ENCODE measurements at places on chromosomes 6 and 20. TPM values are rescaled to one million over a fixed set of nuclear protein-coding genes. Genes with fewer than 3 reads are reported as not detected.

- H3K4me1 ChIP-seq = no peaks in the 10 kb centered on the region
- H3K36me3 ChIP-seq = no peaks in the 10 kb centered on the region
- H3K27me3 ChIP-seq = no peaks in the 10 kb centered on the region
- peak; percentile 26 for DNase-seq
These were observed 81.1 kb downstream of the PLCG1 start for GRCh38 chr20:41218466-41218865.

PPP1R3G gene
- total RNA-seq = 1.1 TPM

OPRM1 gene
- total RNA-seq = not detected

- peaks cover 27% of the 10 kb centered on the region for H3K36me3 ChIP-seq
- H3K27me3 ChIP-seq = no peaks in the 10 kb centered on the region
- DNase-seq = peak; percentile 78
- peak overlapping the region; percentile 83 for H3K27ac ChIP-seq
These were observed 87.5 kb downstream of the SYNJ2 start for GRCh38 chr6:158068893-158069799.

- H3K27me3 ChIP-seq = no peaks in the 10 kb centered on the region
- no peaks in the 10 kb centered on the region for H3K36me3 ChIP-seq
- peak; percentile 21 for DNase-seq
- no peak overlapping the region for H3K27ac ChIP-seq
These were observed 75.4 kb upstream of the TMEM244 start for GRCh38 chr6:129936329-129937165.

DNA sequence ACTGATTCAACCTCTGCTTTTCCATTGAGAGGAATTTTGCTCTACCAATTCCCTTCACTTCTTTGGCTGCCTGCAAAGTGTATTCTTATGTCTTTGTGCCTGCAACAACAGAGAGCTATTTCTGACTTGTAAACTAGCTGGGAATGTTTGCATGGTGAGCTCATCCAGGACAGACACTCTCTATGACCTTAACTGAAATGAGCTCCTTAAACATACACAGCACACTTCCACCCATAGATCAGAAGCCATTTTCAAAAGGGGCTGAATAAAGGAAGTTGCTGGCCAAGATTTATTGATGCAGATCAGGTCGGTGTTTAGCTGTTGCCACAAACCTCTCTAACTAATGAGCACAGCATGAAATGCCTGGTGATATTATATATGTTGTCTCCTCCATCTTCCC is 377.7 kb downstream of the BTBD9 start:
- peak overlapping the region; percentile 52 for H3K27ac ChIP-seq
- peaks cover 47% of the 10 kb centered on the region for H3K4me1 ChIP-seq
- H3K4me3 ChIP-seq = no peak overlapping the region
- DNase-seq = peak; percentile 5
- no peaks in the 10 kb centered on the region for H3K27me3 ChIP-seq

GRCh38 chr6:70666706-70667105 is 977 bp upstream of the SMAP1 start:
- peak overlapping the region; percentile 72 for H3K4me3 ChIP-seq
- H3K4me1 ChIP-seq = peaks cover 18% of the 10 kb centered on the region
- no peak overlapping the region for H3K27ac ChIP-seq

L3MBTL3 gene
- 9.8 TPM for total RNA-seq

GRCh38 chr20:53402233-53403005 is 191.2 kb downstream of the ZNF217 start:
- H3K27me3 ChIP-seq = peaks cover 81% of the 10 kb centered on the region
- H3K27ac ChIP-seq = no peak overlapping the region
- H3K4me1 ChIP-seq = no peaks in the 10 kb centered on the region
- no peak overlapping the region for H3K4me3 ChIP-seq

GRCh38 chr6:89010825-89011224 is 47.4 kb upstream of the RNGTT start:
- no peaks in the 10 kb centered on the region for H3K36me3 ChIP-seq
- no peak overlapping the region for H3K27ac ChIP-seq
- DNase-seq = no peak
- no peaks in the 10 kb centered on the region for H3K27me3 ChIP-seq
- H3K4me3 ChIP-seq = no peak overlapping the region

FAM209A gene
- not detected for total RNA-seq

DNA sequence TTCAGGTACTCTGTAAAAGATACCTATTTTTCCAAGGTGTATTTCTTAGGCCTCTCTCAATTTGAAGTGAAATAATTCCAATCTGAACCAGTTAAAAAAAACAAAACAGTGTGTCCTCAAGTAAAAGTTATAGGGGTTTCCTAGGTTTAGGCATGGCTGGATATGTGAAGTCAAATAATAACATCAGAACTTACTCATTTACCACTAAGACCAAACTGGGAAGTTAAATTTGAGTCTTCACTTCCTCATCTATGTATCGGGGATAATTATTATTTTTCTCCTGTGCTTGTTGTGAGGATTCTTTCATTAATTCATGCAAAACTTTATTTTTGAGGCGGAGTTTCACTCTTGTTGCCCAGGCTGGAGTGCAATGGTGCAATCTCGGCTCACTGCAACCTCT is 86.2 kb upstream of the PTPRK start:
- no peak for DNase-seq
- no peak overlapping the region for H3K27ac ChIP-seq
- H3K4me1 ChIP-seq = no peaks in the 10 kb centered on the region
- no peaks in the 10 kb centered on the region for H3K27me3 ChIP-seq
- H3K4me3 ChIP-seq = no peak overlapping the region
- H3K36me3 ChIP-seq = no peaks in the 10 kb centered on the region

MUC21 gene
- not detected for total RNA-seq

GRCh38 chr6:130913120-130913519 is 85.9 kb downstream of the SMLR1 start:
- H3K27me3 ChIP-seq = no peaks in the 10 kb centered on the region
- no peak overlapping the region for H3K27ac ChIP-seq
- H3K4me3 ChIP-seq = no peak overlapping the region
- no peaks in the 10 kb centered on the region for H3K4me1 ChIP-seq
- H3K36me3 ChIP-seq = no peaks in the 10 kb centered on the region
- no peak for DNase-seq

GRCh38 chr20:50831622-50832021 is 36.8 kb downstream of the BCAS4 start:
- DNase-seq = no peak
- H3K27ac ChIP-seq = no peak overlapping the region
- H3K4me3 ChIP-seq = no peak overlapping the region

DNA sequence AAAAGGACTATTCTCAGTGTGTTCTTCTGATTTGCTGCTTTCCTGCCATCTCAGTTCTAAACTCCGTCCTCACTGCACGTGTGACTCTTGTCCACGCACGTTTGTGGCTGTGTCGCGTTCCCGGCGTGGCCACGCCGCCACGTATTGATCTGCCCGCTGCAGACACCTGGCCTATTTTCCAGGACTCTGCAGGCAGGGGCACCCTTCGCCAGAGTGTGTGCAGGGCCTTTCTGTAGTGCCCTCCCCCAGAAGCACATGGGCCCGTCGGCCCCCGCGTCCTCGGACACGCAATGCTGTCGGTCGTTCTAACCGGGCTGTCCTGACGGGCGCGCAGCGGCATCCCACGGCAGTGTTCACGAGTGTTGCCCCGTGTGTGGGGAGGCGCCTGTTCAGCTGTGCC is 87.6 kb downstream of the YTHDF1 start:
- DNase-seq = no peak

DCDC2 gene
- 4.2 TPM for total RNA-seq

DNA sequence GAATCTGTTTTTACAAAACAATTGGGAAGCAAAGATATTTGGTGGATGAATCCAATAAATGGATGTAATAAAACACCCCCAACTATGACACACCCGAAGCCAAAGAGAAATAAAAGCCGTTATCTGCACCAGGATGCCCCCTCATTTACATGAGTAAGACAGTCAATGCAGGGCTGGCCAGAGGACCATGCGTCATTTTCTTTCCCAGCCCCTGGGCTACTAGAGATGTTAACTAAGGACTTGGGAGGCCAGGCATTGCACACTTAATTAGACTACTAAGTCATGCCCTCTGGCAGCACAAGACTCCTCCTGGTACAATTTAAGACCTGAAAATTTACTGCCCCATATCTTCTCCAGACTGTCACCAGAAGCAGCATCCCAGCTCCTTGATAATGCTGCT is 3.2 kb downstream of the LEMD2 start:
- H3K4me1 ChIP-seq = peaks cover 43% of the 10 kb centered on the region
- 0 out of 2 replicates have a peak, but pooled peaks cover 15% of the 10 kb centered on the region for H3K36me3 ChIP-seq
- no peak for DNase-seq

MATN4 gene
- 0.33 TPM for total RNA-seq

GRCh38 chr20:48205281-48205782 is 420.1 kb upstream of the SULF2 start:
- H3K27me3 ChIP-seq = no peaks in the 10 kb centered on the region
- H3K4me1 ChIP-seq = peaks cover 12% of the 10 kb centered on the region
- H3K27ac ChIP-seq = no peak overlapping the region
- DNase-seq = no peak

DNA sequence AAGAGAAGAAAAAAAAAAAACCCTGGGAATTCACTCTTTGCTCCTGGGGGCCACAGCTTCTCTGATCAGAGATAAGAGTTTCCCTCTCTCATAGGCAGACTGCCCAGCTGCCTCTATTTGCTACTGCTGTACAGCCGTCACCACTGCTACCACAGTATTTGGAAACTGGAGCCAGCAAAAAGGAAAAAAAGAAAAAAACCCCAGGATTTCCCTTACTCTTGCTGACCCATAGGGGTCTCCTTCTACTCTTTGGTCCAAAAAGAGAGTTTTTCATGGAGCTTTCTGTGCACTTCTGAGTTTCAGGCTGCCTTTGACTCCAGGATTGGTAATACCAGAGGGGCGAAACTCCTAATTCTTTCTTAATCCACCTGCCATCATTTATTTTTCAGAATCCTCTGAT is 89.7 kb downstream of the MDGA1 start:
- DNase-seq = no peak
- H3K4me1 ChIP-seq = no peaks in the 10 kb centered on the region
- no peak overlapping the region for H3K4me3 ChIP-seq
- no peaks in the 10 kb centered on the region for H3K27me3 ChIP-seq

GRCh38 chr6:165984729-165985275 is 182.8 kb downstream of the TBXT start:
- H3K4me1 ChIP-seq = no peaks in the 10 kb centered on the region
- H3K27ac ChIP-seq = no peak overlapping the region
- no peak for DNase-seq
- H3K36me3 ChIP-seq = no peaks in the 10 kb centered on the region

DNA sequence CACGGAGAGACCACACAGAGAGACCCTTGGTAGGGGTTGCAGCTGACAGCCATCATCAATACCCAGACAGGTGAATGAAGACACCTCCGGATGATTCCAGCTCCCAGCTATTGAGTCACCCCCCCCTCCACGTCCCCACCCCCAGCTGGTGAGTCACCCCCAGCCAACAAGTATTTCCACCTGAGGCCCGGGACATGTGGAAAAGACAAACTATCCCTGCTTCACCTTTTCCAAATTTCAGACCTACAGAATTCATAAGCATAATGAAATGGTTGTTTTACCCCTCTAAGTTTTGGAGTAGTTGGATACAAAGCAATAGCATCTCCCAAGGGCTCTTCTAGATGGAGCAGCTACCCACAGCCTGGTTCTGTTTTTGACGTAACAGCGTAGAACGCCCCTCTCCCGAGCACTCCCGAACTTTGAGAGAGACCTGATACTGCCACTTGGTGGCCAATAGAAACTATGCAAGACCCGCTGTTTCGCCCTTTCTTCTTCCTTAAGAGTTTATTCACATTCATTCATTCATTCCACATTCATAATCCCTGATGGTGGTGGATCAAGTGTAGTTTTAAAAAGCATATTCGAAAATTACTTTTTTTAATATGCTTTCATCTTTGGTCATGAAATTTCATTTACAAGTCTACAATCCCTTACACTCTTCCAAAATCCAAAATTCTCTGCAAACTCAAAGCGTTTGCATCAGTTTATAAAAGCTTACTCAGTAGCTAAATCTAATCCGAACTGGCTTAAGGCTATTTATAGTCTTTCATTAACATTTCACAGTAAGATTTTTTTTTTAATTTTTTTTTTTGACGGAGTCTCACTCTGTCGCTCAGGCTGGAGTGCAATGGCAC is 15.1 kb upstream of the PPP1R16B start:
- H3K27ac ChIP-seq = peak overlapping the region; percentile 67
- H3K36me3 ChIP-seq = no peaks in the 10 kb centered on the region
- H3K4me3 ChIP-seq = peak overlapping the region; percentile 24

DNA sequence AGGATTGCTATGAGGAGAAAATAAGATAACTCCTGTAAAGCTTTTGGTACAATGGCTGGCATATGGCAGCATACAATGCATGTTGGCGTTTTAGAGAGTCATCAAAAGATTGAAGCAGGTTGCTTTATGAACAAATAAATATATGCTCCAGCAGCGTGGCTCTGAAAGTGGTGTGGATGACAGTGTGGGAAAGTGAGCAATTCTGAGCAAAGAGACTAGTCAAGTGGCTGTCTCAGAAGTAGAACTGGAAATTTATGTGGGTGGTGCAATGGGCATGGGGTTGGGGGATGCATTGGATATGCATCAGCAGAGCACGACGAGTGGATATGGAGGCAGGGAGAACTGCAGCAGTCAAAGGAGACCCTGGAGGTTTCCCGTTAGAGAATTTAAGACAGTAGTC is 66.2 kb upstream of the PHACTR2 start:
- H3K36me3 ChIP-seq = no peaks in the 10 kb centered on the region
- H3K27me3 ChIP-seq = no peaks in the 10 kb centered on the region
- no peak for DNase-seq

DNA sequence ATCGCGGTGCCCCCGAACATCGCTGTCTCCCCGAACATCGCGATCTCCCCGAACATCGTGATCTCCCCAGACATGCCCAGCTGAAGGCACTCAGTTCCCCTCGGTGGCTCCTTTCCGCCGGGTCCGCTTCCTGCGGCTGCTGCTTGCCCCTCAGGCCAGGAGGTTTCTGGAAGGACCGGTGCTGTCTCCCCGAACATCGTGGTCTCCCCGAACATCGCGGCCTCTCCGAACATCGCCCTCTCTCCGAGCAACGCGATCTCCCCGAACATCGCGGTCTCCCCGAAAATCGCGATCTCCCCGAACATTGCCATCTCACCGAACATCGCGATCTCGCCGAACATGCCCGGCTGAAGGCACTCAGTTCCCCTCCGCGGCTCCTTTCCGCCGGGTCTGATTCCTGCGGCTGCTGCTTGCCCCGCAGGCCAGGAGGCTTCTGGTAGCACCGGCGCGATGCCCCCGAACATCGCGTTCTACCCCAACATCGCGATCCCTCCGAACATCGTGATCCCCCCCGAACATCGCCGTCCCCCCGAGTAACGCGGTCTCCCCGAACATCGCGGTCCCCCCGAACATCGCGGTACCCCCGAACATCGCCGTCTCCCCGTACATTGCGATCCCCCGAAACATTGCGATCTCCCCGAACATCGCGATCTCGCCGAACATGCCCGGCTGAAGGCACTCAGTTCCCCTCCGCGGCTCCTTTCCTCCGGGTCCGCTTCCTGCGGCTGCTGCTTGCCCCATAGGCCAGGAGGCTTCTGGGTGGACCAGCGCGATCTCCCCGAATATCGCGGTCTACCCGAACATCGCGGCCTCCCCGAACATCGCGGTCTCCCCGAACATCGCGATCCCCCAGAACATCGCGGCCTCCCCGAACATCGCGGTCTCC is 808 bp downstream of the ULBP1 start:
- DNase-seq = no peak
- H3K36me3 ChIP-seq = no peaks in the 10 kb centered on the region
- H3K27me3 ChIP-seq = no peaks in the 10 kb centered on the region

DNA sequence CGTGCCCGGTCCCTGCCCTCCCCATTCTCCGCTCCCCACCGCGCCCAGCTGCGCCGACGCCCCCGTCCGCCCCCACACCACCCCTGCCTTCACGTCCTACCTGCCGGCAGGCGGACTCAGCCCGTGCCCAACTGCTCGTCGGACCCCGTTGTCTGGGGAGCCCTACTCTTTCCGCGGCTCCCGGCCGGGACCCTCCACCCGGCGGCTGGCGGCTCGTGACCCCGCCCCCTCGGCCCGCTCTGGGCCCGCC is at the start of gene SERAC1:
Gene SERAC1 (minus strand): TSS at position 223 of the 250 bp plus-strand sequence. CDS start 9,899 bp downstream, outside the sequence.
- H3K27me3 ChIP-seq = no peaks in the 10 kb centered on the region
- peaks cover 26% of the 10 kb centered on the region for H3K4me1 ChIP-seq
- peak within 1 kb of the TSS; percentile 80 for H3K27ac ChIP-seq
- H3K36me3 ChIP-seq = no peaks in the 10 kb centered on the region
- H3K4me3 ChIP-seq = peak within 1 kb of the TSS; percentile 68

All from PC-9 (cell line).